ENCODE measurements at places on chromosomes 1 and 21.

DNA sequence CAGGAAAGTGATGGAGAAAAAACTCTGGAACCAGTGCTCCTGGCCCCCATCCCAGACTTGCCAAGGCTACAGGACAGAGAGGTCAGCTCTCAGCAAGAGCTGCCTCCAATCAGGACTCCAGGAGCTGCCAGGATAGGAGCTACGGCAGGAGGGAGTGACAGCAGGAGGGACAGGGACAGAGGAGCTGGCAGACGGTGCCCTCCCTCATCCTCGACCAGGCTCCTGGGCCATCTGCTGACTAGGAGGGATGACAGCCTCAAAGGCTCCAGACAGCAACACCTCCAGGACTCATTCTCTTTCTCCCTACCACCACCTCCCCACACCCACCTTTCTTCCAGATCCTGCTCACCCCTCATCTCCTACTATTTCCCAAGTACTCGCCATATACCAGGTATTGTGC, 22.7 kb downstream of the DLGAP3 start:
- DNase-seq: no peak

DNA sequence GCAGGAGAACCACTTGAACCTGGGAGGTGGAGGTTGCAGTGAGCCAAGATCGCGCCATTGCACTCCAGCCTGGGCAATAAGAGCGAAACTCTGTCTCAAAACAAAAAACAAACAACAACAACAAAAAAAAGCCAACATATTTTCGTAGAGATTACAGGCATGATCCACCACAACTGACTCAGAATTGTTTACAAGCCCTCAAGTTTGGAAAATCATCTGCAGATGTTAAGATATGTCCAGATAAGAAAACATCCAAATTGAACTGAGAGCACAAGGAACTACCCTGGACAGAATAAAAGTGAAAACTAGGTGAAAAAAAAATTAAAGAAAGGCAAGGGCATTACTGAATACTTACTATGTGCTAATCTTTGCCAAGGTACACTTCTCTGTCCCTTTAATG, 89.8 kb upstream of the WLS start:
- DNase-seq: no peak

- no peak for DNase-seq
These were observed 336.4 kb downstream of the NTNG1 start for GRCh38 chr1:107477233-107477632.

GRCh38 chr1:172071746-172072145, 230.4 kb downstream of the DNM3 start:
- peak; percentile 89 for DNase-seq

- DNase-seq: no peak
These were observed 11.5 kb downstream of the ARHGEF10L start for GRCh38 chr1:17550729-17551584.

- no peak for DNase-seq
These were observed 141.5 kb downstream of the KAZN start for GRCh38 chr1:14740016-14740415.

DNA sequence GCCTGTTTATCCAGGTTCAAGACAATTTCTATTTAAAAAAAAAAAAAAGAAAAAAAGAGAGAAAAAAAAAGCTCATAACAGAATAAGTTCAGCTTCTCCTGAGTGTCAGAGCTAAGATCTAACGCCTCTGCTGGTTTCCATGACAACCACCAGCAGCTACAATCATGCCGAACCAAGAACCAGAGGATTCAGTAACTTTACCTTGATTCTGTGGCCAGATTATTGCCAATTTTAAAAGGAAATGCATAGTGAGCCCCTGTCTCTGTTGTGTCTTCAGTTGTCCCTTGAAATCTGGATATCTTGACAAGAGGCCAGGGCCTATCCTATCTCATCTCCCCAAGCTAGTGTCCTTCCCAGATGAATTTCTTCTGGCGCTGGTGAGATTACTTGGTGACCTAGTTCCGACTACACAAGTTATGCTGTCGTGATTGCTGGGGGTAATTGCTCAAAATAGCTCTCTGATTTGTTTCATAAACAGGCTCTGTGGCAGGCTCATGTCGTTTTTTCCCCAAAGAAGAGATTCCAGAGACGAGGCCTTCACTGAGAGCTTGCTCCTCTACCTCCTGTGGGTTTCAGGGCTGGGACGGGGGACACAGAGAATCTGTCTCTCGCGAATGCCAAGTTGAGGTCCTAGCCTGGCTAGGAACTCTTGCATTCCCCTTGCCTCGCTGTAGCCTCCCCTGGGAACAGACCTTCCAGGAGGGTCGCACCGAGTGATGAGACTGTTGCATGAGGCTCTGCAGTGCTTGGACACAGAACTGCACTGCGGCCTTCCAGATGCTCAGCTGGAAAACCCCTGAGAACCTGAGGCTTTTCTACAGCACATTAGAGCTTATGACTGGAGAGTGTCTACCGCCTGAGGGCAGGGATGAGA, 32.4 kb upstream of the SCCPDH start:
- DNase-seq: no peak

- peak; percentile 72 for DNase-seq
These were observed 43.2 kb downstream of the SLC44A3 start for GRCh38 chr1:94863297-94863911.

GRCh38 chr1:114167226-114167625, 13.6 kb upstream of the SYT6 start:
- no peak for DNase-seq

GRCh38 chr1:118947003-118947765, 41.0 kb downstream of the TBX15 start:
- no peak for DNase-seq

DNA sequence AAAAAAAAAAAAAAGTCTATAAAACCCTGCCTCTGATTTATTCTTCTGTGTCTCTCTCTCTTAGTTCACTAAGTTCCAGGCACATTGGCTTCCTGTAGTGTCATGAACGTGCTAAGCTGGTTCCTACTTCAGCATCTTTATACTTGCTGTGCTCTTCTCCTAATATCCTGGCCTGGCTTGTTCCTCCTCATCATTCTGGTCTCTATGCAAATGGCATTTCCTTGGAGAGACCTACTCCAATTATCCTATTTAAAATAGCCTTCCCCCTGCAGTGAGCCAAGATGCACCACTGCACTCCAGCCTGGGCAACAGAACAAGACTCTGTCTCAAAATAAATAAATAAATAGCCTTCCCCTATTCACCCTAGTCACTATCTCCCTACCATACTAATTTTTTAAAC, 9.7 kb upstream of the CLCC1 start:
- DNase-seq: no peak

DNA sequence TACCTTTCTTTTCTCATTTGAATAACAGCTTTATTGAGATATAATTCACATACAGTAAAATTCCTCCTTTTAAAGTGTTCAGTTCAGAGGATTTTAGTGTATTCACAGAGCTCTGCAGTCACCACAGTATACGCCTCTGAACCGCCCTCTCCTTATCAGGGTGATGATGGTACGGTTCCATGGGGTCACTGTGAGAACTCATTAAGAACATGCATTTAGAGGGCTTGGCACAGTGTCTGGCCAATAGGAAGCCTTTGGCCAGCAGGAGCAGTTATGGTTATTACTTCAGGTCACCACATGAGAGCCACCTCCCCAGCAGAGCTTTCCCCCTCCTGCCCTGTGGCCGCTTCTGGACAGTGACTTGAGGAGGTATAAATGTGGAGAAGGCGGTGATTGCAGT, 27.3 kb downstream of the KCNQ4 start:
- no peak for DNase-seq

DNA sequence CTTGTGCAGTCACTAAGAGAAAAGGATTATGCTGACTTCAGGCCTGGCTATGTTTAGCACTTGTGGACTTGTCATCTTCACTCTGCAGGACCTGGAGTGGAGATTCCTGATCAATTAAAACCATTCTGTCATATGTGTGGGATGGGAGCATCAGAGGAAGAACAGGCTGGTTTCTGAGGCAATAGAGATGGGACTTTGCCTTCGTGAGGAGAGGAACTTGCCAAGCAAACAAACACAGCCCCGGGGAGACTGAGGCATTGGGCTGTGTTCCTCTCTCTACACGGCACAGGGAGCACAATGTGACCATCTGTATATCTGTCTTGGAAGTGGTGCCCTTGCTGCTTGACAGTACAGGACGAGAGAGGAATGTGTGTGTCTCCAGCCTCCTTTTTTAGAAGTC, 23.1 kb downstream of the VASH2 start:
- no peak for DNase-seq

DNA sequence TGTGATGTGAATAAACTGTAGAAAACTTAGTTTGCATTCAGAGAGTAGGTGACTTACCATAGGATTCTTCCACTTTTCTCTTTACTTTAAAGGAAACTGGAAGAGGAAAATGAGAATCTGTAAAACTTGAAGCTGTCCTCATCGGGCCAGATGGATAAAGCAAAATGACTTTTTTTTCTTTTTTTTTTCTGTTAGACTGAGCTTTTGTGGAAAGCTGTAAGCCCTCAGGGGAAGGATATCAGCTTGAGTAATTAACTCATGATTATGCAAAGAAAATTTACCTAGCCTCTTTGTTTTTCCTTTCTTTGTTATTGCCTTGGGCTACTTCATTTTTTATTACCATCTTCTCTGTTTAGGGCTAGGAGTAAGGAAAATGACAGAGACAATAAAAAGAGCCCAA, 53.4 kb downstream of the DPH5 start:
- DNase-seq: no peak

- no peak for DNase-seq
These were observed 122.9 kb downstream of the NUF2 start for GRCh38 chr1:163444665-163445064.

DNA sequence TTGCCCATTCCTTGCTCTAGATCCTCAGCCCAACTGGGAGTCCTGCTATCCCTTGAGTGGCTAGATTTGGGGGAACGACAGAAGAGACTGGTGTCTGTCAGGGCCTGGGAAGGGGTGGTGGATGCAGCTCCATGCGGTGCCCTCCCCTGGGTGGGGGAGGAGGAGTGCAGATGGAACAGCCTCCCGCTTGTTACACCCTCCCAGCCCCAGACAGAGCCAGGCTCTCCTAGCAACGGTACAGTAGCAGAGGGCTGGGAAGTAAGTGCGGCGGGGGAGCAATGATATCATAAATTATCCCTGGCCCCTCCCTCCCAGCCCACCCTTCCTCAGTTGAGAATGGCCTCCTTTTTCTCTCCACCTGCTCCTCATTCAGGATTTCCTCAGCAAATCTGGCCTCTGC, 37.2 kb downstream of the RHBG start:
- DNase-seq: no peak

GRCh38 chr21:41833497-41834115, 45.5 kb downstream of the PRDM15 start:
- no peak for DNase-seq

- DNase-seq: no peak
These were observed 143.1 kb downstream of the HLX start for GRCh38 chr1:221022331-221022730.

DNA sequence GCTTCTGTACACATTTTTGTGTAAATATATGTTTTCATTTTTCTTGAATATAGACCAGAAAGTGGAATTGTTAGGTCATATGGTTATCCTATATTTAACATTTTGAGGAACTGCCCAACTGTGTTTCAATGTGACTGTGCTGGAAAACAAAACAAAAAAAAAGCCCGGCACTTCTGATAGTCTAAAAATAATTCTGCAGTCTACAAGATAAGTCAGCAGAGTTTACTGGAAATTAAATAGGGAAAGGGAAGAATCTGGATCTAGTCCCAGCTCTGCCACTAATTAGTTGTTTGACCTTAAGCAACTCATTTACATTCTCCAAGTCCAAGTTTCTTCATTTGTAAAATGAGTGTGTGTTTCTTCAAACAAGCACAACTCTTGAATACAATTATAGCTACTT, 869.1 kb upstream of the B3GALT2 start:
- DNase-seq: no peak

DNA sequence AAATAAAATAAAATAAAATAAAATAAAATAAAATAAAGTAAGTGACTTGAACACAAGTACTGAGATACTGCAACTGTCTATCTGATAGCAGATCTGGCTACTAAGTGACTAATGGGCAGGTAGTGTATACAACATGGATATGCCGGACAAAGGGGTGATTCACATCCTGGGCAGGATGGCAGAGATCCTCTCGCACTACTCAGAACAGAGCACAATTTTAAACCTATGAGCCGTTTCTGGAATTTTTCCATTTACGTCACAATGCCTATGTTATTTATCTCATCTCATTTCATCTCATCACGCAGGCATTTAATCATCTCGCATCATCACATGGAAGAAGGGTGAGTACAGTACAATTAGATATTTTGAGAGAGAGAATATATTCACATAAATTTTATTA, 233.3 kb upstream of the COA6 start:
- DNase-seq: no peak

- DNase-seq: no peak
These were observed 1.0 kb upstream of the S100A6 start for GRCh38 chr1:153536671-153537375.

DNA sequence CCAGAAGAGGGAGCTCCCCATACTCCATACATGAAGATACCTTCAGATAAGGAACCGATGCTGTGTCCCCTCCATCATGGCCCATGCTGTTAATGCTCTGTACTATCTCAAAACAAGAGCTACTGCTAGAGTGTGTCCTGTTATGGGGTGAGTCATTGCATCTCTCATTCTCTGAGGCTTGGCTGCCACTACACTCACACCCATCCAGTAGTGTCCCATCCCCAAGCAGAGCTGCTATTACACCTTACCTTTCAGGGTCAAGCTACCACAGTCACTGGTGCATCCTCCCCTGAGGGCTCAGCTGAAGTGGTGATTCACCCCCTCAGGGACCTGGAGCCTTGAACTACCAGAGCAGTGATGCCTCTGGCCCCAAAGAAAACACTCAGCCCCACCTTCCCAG, 198.5 kb downstream of the PLA2G4A start:
- DNase-seq: no peak

GRCh38 chr1:32321712-32322291, 14.2 kb downstream of the MARCKSL1 start:
- no peak for DNase-seq

GRCh38 chr1:234342774-234343173, 30.5 kb upstream of the COA6 start:
- no peak for DNase-seq

GRCh38 chr1:117605164-117605773, 579 bp upstream of the TENT5C start:
- peak; percentile 23 for DNase-seq

DNA sequence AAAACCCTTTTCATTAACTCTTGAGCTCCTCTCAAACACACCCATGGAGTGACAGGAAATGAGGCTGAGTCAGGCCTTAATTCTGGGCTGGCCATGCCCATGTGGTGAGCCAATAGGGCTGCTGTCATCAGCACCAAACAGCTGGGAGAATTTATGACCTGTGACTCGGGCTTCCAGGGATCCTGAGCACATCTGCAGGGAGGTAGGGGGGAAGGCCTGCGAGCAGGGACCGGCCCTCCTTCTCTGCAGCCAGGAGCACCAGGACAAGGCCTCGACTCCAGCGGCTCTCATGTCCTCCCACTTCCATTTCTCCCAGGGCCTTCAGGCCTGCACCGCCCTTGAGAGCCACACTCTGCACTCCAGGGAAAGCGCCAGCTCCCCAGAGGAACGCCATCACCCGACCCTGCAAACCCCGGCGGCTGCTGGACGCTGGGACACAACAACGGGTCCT, 14.6 kb downstream of the RIPK4 start:
- no peak for DNase-seq

GRCh38 chr1:183124259-183124658, 61.8 kb upstream of the LAMC2 start:
- no peak for DNase-seq
